Frontal cortex (tissue), 4 donors: ENCODE measurements at places on chromosomes 12 and 14.

GRCh38 chr14:60242429-60242828, 6.6 kb upstream of the PPM1A start:
- no peak for DNase-seq

DNA sequence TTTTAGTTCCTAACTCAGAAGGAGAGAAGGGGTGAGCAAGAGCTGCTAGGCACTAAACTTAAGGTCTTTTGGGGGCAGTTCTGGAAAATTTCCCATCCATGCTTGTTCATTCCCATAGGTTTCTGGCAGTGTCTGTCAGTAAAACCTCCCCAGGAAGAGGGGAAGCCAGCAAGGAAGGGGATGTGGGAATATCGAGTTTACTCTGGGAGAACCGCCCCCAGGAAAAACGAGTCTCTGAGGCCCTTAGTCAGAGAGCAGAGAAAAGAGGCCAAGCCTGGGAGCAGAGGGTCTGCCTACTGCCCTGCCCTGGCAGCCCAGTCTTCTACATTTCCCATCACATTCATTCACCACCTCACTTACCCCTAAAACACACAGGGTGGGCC, 55.9 kb downstream of the TMCC3 start:
- no peak for DNase-seq

DNA sequence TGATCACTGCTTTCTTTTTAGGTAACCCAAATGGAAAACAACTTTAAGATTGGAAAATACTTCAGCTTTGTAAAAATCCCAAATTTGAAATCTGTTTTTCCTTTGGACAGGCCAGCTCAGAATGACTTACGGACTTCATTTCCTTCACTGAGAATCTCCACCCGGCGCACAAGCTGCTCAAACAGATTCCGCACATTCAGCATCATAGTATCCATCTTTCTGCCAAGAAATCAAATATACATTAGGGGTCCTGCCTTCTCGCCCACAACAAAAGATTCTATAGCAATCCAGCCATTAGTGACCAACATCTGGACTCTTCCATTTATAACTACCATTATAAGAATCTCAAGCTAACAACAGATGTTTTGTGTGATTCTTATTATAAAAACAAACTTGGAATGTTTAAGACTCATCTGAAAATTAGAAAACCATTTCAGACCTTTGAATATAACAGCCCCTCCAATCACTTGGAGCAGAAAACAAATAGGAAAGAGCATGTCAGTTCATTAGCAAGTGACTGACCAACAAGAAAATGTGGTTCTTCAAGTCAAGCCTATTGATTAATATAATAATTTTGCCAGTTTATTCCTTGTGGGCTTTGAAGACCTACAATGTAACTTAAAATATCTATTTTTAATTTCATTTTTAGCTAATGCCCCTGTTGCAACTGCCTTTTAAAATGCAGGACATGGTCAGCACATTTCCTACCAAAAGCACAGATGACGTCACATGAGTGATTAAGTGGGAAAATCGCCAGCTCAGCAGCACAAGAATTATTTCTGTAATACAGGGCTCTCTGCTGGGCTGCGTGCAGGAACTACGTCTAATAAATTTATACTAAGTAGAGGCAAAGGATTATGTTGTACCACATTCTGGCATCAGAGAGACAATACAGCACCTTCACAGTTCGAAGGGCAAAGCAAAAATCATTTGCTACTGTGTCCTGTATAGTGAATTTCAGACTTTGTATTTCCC, 8.5 kb downstream of the RACGAP1 start:
- peak; percentile 46 for DNase-seq

- DNase-seq: peak; percentile 9
These were observed 6.3 kb downstream of the CLEC2A start for GRCh38 chr12:9925705-9926393.

DNA sequence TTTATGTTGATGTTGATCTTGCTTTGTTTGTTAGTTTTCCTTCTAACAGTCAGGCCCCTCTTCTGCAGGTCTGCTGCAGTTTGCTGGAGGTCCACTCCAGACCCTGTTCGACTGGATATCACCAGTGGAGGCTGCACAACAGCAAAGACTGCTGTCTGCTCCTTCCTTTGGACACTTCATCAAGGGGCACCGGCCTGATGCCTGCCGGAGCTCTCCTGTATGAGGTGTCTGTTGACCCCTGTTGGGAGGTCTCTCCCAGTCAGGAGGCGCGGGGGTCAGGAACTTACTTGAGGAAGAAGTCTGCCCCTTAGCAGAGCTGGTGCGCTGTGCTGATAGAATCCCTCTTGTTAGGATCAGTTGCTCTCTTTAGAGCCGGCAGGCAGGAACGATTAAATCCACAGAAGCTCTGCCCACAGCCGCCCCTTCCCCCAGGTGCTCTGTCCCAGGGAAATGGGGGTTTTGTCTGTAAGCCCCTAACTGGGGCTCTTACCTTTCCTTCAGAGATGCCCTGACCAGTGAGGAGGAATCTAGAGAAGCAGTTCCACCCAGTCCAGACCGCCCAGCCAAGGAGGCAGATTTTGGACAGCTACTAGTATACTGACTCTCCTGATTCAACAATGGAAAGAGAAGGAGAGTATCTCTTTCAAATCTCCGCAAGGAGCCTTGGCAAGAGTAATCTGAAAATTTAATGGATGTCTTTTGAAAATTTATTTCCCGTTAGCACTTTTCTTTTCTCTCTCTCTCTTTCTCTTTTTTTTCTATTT, 25.2 kb downstream of the MIA2 start:
- no peak for DNase-seq
